ENCODE measurements at places on chromosomes 4 and X. TPM values are rescaled to one million over a fixed set of nuclear protein-coding genes. Genes with fewer than 3 reads are reported as not detected.

DNA sequence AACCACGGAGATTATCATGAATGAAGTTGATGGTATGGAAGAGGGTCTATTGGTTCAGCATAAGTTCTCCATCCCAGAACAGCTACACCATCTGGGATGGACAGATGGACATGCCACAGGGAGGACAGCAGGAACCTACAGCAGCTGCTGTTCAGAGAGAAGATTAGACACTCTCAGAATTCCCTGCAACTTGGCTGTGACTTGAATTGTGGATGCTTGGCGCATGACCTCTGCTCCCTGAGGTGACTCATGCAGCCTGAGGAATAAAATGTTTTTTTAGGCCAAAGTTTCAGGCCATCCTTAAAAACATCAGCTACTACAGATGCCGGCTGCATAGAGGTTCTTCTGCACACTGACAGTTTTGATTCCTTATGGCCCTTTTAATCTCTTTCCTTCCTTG lies 97.3 kb downstream of the RS1 start:
- no peak for DNase-seq

GRCh38 chr4:168917138-168917779 lies 92.8 kb downstream of the CBR4 start:
- DNase-seq, result peak; percentile 62

DNA sequence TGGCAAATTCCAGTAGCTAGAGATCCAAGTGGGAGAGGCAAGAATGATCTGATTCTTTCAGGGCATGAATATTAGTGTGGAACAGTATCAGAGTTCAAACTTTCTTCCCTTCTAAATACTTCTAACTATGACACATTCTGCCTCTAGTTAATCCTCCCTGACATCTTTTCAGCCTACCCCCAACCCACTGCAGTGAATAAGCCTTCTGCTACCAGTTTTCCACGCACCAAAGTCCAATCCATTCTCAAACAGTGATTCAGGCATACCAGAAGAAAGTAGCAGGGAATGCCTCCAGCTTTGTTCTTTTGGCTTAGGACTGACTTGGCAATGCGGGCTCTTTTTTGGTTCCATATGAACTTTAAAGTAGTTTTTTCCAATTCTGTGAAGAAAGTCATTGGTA lies 155.4 kb upstream of the FTHL17 start:
- DNase-seq, result no peak

GRCh38 chr4:185343726-185344581 lies 51.8 kb downstream of the LRP2BP start:
- no peak for DNase-seq

- DNase-seq, result peak; percentile 60
Observed at GRCh38 chr4:5824635-5825034, 68.3 kb downstream of the CRMP1 start.

GRCh38 chr4:45869184-45869583 lies 254.7 kb downstream of the GABRG1 start:
- no peak for DNase-seq

Gene LRBA
- 54.0 TPM for total RNA-seq

Gene C1QTNF7
- total RNA-seq, result not detected

Gene PDE6B
- 14.5 TPM for total RNA-seq
